Right lung (tissue), 10 donors: ENCODE measurements at places on chromosomes 13 and 19.

DNA sequence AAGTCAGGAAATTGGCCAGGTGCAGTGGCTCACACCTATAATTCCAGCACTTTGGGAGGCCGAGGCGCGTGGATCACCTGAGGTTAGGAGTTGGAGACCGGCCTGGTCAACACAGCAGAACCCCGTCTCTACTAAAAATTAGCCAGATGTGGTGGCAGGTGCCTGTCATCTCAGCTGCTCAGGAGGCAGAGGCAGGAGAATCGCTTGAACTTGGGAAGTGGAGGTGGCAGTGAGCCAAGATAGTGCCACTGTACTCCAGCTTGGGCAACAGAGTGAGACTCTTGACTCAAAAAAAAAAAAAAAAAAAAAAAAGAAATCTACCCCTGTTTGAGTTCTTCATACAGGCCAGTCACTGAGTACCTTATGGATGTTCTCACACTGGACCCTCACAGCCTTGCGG, 42.0 kb downstream of the SLC15A1 start:
- DNase-seq, result no peak

DNA sequence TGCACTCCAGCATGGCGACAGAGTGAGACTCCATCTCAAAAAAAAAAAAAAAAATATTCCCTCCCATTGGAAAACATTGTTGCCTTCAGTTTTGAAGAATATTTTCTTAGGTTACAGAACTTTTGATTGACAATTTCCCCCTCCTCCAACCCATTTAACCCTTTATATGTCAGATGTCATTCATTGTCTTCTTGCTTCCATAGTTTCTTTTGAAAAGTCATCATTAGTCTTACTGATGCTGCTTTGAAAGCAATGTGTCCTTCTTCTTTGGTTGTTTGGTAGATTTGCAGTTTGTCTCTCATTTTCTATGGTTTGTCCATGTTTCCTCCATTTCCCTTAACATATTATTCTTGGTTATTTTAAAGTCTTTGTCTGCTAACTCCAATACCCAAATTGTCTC, 25.4 kb downstream of the ZNF558 start:
- DNase-seq, result no peak

DNA sequence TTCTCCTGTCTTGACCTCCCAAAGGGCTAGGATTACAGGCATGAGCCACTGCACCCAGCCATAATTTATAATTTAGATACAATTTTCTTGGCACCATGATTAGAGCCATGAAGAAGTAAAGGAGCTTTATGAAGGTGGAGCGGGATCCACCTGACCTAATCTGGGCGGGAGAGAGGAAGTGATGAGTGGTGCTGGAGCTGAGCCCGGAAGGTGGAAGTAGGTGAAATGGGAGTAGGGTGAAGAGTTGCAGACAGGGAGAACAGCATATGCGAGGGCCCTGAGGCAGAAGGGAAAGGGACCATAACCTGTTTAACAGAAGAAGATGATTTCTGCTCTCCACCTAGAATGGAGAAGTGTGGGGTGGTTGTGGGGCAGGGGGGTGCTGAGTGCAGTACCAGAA, 4.2 kb downstream of the BLOC1S3 start:
- DNase-seq, result no peak

GRCh38 chr19:50835785-50836542, 2.6 kb upstream of the KLK15 start:
- peak; percentile 50 for DNase-seq

DNA sequence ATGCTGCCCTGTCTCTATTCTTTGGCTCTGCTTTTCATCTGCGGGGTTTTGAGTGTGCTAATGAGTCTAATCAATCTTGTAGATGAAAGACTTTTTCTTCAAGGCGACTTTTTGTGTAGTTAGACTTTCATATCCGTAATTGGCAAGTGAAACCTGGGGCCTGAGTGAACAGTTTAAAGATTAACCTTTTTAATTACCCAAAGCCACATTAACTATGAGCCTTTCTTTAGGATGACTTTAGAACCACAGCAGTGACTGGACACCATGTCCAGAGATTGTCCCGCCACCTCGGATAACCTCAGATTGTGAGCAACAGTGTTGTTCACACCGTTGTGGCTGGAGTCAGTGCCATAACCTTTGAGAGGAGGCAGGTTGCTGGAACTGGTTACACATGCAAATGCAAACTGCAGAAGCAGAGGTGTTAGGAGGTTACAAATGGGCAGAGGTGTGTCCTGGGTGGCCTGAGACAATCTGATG, 58.7 kb downstream of the SIAH3 start:
- no peak for DNase-seq

DNA sequence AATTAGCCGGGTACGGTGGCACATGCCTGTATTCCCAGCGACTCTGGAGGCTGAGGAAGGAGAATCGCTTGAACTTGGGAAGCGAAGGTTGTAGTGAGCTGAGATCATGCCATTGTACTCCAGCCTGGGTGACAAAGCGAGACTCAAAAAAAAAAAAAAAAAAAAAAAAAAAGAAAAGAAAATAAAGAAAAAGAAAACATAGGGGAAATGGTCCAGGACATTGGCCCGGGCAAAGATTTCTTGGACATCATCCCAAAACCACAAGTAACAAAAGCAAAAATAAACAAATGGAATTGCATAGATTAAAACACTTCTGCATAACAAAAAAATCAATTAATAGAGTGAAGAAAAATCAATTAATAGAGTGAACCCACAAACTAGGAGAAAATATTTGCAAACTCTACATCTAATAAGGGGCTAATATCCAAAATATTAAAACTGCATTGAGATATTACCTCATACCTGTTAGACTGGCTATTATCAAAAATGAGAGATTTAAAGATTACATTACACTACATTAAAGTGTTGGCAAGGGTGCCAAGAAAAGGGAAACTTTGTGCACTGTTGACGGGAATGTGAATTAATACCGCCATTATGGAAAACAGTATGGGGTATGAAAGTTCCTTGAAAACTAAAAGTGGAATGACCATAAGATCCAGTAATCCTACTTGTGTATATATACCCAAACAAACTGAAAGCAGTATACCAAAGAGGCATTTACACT, 18.5 kb upstream of the ABCC4 start:
- DNase-seq, result no peak

GRCh38 chr19:16141043-16141442, 2.4 kb upstream of the HSH2D start:
- no peak for DNase-seq

DNA sequence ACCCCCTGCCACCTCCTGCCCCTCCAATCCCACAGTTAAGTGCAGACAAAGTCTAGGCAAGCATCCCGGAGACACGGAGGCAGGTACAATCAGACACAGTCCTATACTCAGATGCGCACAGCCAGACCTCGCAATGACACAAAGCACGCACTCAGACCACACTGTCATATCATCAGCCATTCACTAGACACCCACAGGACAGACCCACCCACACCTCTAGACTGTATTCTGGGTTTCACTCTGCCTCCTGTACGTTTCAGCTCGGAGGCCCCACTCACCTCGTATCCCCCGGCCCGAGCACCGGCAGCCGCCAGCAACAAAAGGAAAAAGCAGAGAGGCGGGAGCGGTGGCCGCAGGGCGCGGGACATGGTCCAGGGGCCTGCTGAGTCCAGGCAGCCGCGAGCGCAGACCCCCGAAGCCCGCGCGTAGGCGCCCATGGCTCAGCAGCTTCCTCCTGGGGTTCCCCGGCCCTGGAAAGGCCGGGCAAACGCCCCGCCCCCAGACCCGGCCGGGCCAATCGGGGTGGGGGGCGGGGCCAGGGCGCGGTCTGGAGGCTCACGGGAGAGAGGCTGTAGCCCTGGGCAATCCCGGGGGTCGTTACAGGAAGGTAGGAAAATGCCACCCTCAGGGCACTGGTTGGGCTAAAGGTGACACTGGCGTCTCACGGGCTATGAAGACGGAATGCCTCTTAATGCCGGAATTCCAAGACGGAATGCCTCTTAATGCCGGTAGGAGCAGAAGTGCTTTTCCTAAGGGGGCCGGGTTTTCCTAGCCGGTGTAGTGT, at the start of the genes MAN2B1 and WDR83:
Gene MAN2B1 (minus strand): TSS at position 478 of the 784 bp plus-strand sequence. CDS start 41 bp downstream, at position 437.
Gene WDR83 (plus strand): TSS at position 543 of the 784 bp plus-strand sequence. CDS start 2,984 bp downstream, outside the sequence.
- peak; percentile 72 for DNase-seq

DNA sequence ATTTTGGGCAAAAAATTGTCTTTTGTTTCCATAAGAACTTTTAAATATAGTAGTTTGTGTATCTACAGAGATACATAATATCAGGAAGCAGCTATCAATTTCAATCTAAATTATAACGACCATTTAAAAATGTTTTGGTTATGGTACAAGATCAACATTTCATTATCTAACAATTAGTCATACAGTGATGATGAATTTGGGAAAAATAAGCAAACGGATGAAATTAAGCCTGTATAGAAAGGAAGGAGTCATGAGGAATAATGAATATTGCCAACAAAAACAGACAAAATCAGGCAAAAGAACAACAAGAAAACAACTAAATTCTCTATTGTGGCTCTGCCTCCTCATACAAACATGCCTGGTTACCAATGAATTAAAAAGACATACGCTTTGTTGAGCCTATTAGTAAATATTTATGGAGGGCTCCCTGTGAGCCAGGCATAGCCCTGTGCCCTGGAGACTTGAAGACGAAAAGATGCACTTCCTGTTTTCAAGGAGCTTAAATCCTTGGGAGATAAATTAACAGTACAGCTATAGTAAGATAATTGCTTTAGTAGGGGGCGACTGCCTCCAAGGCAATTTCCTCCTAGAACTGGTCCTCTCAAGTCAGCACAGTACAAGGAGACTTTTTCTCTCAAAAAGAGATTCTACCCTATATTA, 73.0 kb downstream of the NALCN start:
- DNase-seq, result no peak
